ENCODE measurements at places on chromosomes 1 and 21.

GRCh38 chr1:98797506-98797905, 136.0 kb downstream of the SNX7 start:
- DNase-seq: no peak

DNA sequence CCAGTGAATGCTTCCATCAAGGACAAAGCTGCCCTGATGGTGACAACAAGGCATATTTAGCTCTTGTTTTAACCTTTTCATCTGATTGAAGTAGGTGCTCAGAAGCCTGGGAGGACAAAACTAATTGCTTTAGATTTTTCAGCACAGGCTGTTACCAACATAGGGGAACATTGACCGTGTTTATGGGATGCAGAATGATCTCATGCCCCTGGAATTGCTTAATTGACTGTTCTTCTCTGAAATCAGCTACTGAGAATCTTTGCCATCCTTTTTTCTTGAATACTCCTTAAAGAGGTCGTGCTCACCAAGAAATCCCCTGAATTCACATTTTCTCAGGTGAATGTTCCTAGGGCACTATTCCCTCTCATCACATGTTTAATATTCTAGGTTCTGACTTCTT, 95.9 kb upstream of the CCDC190 start:
- no peak for DNase-seq

- no peak for DNase-seq
Measured at GRCh38 chr1:112309499-112309898, 86.5 kb upstream of the CTTNBP2NL start.

- DNase-seq: no peak
Measured at GRCh38 chr1:168767894-168768584, 39.0 kb upstream of the DPT start.

GRCh38 chr1:35111106-35111505, 31.9 kb downstream of the ZMYM1 start:
- DNase-seq: no peak
